ENCODE measurements at places on chromosomes 2 and 18. TPM values are rescaled to one million over a fixed set of nuclear protein-coding genes. Genes with fewer than 3 reads are reported as not detected.

DNA sequence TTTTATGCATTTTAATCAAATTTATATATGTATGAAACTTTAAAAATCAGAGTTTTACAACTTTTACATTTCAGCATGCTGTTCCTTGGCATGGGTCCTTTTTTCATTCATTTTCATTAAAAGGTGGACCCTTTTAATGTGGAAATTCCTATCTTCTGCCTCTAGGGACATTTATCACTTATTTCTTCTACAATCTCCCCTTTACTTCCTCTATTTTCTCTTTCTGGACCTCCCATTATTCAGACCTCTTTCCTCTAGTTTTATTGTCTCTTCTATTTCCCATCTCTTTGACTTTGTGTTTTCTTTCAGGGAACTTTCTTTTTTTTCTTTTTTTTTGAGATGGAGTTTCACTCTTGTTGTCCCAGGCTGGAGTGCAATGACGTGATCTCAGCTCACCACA is 5.7 kb downstream of the PROC start:
- DNase-seq = no peak

Gene CFAP65
- polyA plus RNA-seq = not detected

DNA sequence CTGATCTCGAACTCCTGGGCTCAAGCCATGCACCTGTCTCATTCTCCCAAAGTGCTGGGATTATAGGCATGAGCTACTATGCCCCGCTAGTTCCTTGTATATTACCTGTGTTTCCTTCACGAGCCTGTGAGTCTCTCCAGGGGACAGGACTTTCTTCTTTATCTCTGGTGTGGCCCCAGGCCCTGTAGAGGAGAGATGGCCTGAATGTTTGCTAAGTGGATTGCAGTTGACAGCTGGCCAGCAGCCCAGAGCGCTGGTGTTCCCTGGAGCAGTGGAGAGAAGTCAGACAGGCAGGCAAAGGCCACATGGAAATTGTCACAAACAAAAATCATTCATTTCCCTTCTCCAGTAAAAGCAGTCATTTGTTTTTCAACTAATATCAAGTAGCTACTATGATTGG is 17.9 kb downstream of the LPIN1 start:
- DNase-seq = no peak

Gene RRM2
- 36.3 TPM for polyA plus RNA-seq

DNA sequence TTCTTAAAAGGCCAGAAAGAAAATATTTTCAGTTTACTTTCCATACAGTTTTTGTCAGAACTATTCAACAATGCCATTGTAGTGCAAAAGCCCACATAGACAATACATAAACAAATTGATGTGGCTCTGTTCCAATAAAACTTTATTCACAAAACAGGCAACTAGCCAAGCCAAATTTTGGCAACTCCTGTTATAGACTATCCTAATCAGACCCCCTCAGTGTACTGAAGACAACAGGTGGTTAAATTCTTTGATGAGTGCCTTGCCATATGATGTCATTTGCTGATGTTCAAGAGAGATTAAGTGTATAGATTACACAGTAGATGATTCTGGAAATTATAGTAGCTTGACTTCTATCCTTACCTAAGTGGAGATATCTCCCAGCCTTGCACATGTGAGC is 83.4 kb downstream of the FANCL start:
- DNase-seq = peak; percentile 18

Gene PROKR1
- not detected for polyA plus RNA-seq

Gene GBX2
- polyA plus RNA-seq = 0.25 TPM

GRCh38 chr2:9944330-9944758 is 7.1 kb upstream of the GRHL1 start:
- no peak for DNase-seq

- peak; percentile 74 for DNase-seq
Observed at GRCh38 chr18:46324087-46324955, 220.1 kb downstream of the HAUS1 start.

Gene IL36G
- polyA plus RNA-seq = not detected

Gene PLGLB2
- polyA plus RNA-seq = 1.9 TPM

DNA sequence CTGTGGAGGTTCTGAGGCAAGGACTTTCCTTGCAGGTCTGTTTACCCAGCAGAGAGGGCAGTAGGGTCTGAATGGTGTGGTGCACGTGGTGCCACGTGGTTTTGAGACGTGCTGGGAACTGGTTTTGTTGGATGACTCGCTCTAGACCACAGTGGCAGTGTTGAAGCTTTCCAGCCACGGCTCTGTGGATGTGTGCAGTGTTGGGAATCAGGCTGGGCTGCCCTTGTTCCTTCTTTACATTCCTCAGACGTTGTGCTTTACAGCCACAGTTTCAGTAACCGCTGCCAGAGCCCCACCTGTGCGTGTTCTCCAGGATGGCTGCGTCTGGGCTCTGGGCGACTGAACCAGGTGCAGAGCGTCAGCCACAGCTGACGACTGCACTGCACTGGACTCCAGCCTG is 8.2 kb downstream of the CTDP1 start:
- DNase-seq = peak; percentile 46

Gene INHBB
- not detected for polyA plus RNA-seq

Gene CARF
- polyA plus RNA-seq = 7.2 TPM

DNA sequence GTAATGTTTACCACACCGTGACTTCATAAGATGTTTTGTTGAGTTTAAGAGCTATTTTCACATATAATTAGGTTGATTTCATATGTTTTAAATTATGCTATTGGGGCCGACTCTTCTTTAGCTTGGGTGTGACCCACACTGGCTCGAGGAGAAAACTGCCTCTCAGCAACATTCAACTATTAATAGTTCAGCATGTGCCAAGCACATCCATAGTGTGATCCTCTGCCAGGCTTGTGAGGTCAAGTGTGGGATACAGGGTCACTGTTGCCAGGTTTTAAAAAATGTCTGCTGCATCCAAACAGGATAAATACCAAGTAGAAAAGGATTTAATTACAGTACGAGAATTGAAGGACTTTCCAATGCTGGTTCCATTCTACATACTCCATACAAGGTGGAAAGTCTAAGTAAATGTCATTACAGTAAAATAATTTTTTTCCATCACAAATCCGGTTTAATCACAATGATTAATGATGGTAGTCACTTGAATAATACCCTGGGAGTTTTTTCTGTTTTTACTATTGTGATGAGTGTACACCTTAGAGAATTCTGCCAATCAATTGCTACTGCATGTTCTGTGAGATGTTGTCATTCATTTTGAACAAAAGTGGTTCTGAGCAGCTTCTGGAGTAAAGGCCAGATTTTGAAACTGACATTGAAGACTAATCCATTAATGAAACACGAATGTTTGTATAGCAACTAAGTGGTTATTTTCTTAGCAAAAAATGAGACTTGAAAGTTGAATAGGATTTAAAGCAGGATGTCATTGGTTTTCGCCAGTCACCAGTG is 84.5 kb downstream of the ABI2 start:
- DNase-seq = no peak

Gene HOXD12
- polyA plus RNA-seq = not detected

Gene SETBP1
- polyA plus RNA-seq = 1.9 TPM

GRCh38 chr2:136214307-136215200 is 96.6 kb upstream of the CXCR4 start:
- DNase-seq = no peak

DNA sequence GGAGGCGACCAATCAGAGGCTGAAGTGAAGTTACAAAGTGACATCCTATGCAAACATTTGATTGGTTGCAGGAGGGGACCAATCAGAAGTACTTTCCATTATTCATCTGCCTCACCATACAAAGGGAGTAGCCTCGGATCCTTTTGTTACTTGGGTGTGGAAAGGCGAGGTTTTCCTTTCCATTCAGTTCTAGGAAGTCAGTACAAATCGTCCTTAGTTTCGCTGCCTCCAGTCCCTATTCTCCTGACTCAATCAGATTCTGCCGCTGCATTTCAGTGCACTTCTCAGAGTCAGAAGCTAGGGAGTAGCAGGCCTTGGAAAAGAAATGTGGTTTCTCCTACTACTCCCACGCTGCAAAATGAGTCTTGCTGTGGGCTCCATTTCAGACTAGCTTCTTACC is 149.4 kb downstream of the DTNA start:
- no peak for DNase-seq

DNA sequence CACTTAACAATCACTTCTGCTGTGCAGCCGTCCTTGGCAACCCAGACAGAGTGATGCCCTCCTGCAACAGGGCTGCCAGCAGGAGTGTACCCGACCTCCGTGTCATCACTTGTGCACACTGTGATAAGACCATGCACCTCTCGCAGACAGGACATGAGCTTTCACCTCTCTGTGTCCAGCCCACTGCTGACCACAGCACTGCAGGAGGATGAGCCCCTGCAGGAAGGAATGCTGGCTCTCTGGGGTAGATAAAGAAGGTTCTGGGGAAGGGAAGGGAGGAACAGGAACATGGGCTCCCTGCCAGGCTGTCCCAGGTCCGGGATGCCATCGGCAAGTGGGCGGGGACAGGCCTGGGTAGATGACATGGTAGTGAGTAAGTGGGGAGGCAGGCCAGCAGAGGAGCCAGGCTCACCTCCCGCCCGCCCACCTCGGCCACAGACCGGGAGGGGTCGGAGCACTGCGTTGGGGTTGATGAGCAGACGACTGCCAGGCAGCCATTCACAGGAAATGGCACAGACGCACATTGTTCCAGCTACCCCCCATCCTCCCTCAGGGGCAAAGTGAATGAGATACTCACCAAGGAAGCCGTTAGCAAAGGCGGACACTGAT is 18.6 kb upstream of the COL6A3 start:
- peak; percentile 64 for DNase-seq

DNA sequence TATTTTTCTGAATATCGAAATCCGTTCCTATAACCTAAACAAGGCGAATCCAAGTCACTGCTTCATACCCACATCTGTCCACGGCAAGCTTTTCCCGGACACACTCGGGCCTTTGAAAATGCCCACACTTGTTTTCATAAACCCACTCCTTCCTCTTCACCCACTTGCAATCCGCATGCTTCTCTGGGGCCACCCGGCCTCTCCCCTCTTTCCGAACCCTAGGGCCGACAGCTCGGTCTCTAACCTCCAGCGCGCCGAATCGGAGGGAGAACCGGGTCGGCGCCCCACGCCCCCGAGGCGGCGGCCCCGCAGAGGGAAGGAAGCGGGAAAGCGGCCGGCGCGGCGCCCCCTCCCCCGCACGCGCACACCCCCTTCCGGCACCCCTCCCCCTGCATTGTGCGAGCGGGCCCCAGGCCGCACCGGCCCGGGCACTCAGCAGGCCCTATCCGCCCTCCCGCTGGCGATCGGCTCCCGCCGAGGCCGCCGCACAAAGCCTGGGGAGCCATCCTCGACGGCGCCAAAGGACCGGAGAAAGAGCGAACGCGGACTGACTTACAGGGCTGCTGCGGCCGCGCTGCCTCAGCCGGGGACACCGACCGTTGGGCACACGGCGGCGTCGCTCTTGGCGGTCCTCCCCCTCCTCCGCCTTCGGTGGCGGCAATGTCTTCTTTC is 467 bp downstream of the PUM2 start:
- DNase-seq = peak; percentile 33

DNA sequence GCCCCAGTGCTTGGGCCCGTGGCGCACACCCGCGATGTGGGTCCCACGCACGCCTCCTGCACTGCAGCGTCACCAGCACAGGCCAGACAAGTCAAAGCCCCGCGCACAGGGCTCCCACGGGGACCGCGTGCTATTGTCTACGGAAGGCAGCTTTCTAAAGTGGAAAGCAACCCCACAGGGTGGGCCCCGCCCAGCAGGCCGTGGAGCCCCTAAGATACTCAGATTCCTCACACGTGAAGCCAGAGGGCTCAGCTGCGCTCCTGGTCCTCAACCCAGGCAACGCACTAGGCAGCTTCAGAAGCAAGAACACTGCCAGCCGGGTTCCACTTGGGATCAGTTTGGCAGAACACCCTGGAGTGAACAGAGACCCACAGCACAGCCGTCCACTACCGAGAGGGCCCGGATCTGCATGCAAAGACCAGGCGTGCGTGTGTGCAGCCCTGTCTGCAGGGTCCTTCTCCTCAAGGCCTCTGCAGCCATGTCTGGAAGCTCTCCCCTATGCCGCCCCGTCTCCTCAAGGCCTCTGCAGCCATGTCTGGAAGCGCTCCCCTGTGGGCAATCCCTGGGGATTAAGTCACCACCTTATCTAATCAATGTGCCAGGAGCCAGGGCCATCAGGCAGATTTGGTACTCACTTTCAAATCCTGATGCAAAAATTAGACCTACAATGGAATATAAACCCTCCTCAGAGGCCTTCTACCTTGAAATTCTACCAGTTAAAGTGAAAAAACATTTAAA is 231.3 kb downstream of the HDAC4 start:
- DNase-seq = no peak

All from fibroblast of lung (primary cell).